Right ventricle myocardium inferior (tissue), 1 donor: ENCODE measurements at places on chromosomes 7 and 10. TPM values are rescaled to one million over a fixed set of nuclear protein-coding genes. Genes with fewer than 3 reads are reported as not detected.

DNA sequence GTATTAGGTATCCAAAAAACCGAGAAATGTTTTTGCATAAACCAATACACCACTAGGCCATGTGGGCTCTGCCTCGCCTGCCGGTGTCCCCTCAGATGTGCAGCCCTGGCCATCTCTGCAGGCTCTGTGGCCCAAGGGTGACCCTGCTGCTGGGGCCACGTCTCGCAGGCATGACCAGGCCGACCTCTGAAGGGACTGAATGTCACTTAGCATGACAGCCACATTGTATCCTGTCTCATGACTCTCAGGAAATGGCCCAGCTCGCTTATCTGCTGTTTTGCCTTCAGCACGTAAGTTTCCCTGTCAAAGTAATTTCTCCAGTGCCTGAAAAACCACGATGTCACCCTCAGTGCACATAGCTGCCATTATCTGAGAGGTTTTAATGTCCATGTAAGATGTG, 49.5 kb upstream of the ZNF32 start:
- no peak for DNase-seq

The CLRN3 gene
- total RNA-seq, result not detected

The SLC16A12 gene
- 1.1 TPM for total RNA-seq

- no peak for DNase-seq
These were observed 52.0 kb downstream of the GTF2IRD1 start for GRCh38 chr7:74505471-74506324.

The CUBN gene
- total RNA-seq, result 0.92 TPM
